ENCODE measurements at places on chromosomes 6 and 20.

GRCh38 chr20:18019068-18019467 lies 38.6 kb downstream of the OVOL2 start:
- DNase-seq: peak; percentile 27

DNA sequence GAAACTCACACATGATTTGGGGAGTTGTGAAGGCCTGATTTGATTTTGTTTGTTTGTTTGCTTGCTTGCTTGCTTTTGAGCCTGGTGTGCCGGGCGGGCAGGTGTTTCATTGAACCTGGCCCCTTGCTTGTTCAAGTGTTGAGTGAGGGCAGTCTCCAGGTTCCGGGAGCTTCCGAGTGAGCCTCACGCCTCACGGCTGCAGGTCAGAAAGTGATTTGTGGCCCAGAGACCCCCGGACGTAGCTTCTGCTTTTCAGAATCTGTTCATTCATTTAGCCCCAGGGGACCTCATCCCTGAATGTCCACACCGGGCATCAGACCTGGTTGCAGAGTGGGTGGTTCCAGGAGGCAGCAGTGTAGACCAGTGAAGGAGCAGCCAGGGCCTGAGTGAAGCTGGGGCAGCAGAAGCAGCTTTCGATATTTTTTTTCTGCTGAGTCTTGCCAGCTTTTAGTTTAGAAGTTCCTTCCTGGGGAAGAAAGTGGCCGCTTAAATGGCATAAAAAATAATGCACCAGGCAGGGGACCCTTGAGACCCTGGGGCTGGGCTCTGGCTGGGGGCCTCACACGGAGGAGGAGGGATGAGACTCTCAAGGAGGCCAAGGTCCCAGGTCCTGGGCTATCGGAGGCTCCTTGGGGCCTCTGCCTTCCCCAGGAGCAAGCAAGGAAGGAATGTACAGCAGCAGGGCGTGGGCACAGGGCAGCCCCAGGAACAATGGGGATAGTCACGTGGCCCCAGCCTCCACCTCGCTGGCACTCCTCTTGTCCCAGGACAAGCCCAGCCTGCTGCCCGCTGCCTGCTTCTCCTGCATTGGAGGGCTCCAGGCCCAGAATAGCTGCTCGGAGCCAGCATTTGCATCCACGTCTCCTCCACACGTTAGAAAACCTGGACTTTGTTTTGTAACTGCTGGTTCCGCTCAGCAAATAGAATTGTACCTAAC lies 89.2 kb upstream of the BHLHE23 start:
- no peak for DNase-seq

GRCh38 chr6:161048641-161049040 lies 57.1 kb downstream of the MAP3K4 start:
- peak; percentile 54 for DNase-seq

DNA sequence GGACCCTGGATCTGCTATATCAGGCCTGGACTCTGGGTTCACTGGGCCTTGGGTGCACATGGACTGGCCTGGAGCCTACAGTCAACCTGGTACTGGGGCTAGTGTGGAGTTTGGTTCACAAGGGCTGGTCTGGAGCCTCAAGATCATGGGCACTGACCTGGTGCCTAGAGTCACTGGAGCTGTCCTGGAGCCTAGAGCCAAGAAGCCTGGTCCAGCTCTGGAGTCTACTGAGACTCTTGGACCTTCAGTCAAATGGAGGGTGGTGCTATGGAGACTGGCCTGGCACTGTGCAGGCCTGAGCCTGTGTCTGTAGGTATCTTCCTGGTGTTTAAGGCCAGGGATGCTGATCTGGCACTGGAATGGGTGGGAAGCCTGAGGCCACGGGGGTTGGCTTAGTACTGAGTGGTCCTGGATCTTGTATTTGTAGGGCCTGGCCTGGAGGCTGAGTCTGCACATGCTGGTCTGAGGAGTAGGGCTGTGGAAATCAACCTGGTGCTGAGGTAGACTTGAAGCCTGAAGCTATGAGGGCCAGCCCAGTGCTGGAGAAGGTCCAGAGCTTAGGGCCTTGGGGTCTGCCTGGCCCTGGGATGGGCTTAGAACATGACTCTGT lies 16.5 kb upstream of the WFDC9 start:
- DNase-seq: no peak

DNA sequence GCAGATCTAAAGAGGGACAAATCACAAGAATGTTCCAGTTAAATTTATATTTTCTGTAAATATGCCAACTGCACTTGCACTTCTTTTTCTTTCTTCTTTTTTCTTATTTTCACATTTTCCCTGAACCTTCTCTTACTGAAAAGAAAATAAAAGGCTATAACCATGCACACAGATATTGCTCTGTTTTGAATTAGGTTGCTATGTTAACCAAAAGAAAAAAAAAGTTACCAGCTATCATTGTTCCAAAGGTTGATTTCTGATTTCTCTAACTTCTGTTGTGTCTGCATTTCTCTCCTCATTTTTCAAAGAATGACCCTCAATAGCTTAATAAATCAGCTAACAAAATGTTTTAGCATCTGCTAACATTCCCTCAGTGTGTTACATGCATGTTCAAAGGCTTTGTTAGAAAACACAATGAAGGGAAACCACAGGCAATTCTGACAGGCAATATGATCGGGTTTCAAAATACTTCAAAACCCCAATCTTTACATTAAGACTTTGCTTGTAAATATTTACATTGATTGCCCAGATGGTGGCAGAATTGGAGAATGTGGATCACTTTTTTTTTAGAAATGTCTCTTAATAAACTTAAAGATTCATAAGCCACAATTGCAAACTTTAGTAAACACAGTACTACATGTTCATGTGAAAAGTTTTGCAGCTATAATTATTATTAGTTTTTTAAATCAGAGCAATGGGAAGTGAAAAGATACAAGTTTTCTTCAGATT lies 928.3 kb upstream of the FLRT3 start:
- DNase-seq: no peak

- DNase-seq: no peak
Measured at GRCh38 chr20:400128-400453, 8.0 kb upstream of the RBCK1 start.

DNA sequence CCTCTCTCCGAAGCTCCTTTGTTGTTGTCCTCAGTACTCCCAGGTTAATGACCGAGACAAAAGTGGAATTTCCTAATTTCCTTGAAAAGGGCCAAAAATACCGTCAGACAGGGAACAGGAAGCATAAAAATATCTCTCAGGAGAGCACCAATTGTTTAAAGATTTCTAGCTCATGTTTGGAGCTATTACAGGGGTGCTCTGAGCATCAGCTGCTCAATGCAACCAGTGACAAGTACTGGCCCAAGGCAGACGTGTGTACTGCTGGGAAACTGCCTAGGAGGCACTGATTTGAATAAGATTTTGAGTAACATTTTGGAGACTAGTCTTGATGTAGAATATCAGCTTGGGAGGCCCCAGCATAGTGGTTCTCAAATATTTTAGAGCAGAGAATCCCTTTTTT lies 17.3 kb downstream of the LAMA4 start:
- DNase-seq: no peak

DNA sequence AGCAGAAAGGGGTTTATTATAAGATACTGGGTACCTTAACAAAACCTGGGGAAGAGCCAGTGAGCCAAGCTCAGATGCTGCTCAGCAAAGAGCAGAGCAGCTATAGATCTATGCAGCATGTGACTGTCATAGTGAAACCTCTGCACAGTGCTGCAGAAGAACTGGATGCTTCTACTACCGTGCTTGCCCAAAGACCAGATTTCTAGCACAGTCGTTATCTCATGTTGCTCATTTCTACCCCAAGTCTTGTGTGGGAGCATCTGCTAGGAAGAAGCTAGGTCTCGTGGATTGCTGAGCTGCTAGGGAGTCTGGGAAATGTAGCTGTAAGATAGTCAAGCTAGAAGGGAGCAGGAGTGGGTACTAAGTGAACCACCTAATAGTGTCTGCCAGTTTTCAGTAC lies 31.7 kb upstream of the GNRH2 start:
- no peak for DNase-seq

- no peak for DNase-seq
Measured at GRCh38 chr6:154450498-154450897, 60.0 kb downstream of the CNKSR3 start.

- DNase-seq: peak; percentile 3
Measured at GRCh38 chr6:83313882-83314281, 117.0 kb downstream of the ME1 start.

DNA sequence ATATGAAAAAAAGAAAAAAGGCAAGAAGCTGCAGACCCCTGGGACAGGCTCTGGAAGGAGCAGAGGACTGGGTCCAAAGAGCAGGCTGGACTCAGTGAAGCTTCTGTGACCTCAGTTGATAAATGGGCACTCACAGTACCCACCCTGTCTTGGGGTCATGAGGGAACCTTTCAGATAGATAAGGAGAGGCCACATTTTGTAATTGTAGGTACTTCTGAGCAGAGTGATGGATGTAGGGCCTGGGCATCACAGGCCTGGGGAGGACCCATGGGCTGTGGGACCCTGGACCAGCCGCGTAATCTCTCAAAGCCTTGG lies 79.3 kb downstream of the SLC24A3 start:
- DNase-seq: no peak

GRCh38 chr6:5078121-5078669 lies 6.9 kb upstream of the PPP1R3G start:
- peak; percentile 27 for DNase-seq

DNA sequence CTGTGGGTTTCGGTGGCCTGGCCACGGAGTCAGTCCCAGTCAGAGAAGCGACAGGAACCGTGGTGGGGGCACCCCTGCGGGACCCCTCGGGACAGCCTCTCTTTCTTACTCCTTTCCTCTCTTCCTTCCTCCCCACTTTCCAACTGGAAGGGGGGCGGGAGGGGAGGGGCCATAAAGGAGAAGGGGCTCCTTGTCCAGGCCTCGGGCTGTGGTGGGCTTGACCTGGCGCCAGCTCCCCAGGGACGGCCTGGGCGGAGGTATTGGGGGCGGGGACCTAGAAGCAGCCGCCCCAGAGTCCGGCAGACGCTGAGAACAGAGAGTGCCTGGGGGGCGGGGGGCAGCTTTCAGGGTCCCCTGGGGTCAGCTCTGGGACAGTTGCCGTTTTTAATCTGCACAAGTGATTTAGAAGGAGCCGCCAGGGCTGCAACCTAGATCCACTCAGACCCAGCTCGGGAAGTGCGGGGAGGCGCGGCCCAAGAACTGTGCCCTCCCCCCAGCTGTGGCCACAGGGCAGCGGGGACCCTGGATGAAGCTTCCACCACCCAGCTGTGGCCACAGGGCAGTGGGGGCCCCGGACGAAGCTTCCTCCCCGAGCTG lies 6.4 kb upstream of the ABHD16B start:
- peak; percentile 15 for DNase-seq
